Esophagus muscularis mucosa (tissue), 4 donors: ENCODE measurements at places on chromosomes 5 and 9. TPM values are rescaled to one million over a fixed set of nuclear protein-coding genes. Genes with fewer than 3 reads are reported as not detected.
A peak's percentile ranks its signal among the peaks of the same experiment; 100 is the strongest.

OR1Q1 gene
- not detected for total RNA-seq

PLAC8L1 gene
- total RNA-seq, result not detected

ANKRD18B gene
- total RNA-seq, result not detected

MELK gene
- total RNA-seq, result 0.13 TPM

HIGD2A gene
- total RNA-seq, result 120 TPM

CHMP5 gene
- total RNA-seq, result 77.2 TPM

TRPM6 gene
- 1.8 TPM for total RNA-seq

NRG2 gene
- 5.0 TPM for total RNA-seq

SLC6A7 gene
- not detected for total RNA-seq

PRRX2 gene
- total RNA-seq, result 1.7 TPM

DNA sequence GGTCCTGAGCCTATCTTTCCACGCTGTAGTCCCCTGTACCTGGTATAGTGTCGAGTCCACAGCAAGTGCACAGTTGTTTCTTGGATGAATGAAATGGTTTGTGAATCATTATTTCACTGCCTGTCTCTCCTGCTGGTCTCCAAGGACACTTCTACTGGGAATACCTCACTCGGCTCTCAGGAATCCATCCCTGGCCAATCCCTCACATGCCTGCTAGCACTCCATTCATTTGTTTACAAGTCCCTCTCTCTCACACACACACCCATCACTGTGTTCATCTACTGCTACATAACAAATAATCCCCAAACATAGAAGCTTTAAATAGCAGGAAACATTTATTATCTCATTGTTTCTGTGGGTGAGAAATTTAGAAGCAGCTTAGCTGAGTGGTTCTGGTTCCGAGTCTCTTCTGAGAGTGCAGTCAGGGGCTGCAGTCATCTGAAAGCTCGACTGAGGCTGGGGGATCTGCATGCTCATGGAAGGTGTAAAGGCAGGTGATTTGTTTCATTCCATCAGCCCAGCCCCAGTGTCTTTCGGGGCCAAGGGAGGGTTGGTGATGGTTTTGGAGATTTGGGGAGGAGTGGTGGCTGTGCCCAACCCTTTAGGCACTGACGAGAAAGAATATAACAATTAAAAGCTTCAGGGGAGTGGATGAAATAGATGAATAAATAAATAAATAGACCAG, 132.7 kb upstream of the IER5L start:
- no peak overlapping the region for H3K4me3 ChIP-seq
- H3K36me3 ChIP-seq, result no peaks in the 10 kb centered on the region
- H3K4me1 ChIP-seq, result peaks cover under 1% of the 10 kb centered on the region

- H3K4me3 ChIP-seq, result no peak overlapping the region
- no peaks in the 10 kb centered on the region for H3K36me3 ChIP-seq
- no peak overlapping the region for H3K27ac ChIP-seq
- DNase-seq, result no peak
- H3K27me3 ChIP-seq, result no peaks in the 10 kb centered on the region
These were observed 16.1 kb downstream of the AHRR start for GRCh38 chr5:337563-338130.

DNA sequence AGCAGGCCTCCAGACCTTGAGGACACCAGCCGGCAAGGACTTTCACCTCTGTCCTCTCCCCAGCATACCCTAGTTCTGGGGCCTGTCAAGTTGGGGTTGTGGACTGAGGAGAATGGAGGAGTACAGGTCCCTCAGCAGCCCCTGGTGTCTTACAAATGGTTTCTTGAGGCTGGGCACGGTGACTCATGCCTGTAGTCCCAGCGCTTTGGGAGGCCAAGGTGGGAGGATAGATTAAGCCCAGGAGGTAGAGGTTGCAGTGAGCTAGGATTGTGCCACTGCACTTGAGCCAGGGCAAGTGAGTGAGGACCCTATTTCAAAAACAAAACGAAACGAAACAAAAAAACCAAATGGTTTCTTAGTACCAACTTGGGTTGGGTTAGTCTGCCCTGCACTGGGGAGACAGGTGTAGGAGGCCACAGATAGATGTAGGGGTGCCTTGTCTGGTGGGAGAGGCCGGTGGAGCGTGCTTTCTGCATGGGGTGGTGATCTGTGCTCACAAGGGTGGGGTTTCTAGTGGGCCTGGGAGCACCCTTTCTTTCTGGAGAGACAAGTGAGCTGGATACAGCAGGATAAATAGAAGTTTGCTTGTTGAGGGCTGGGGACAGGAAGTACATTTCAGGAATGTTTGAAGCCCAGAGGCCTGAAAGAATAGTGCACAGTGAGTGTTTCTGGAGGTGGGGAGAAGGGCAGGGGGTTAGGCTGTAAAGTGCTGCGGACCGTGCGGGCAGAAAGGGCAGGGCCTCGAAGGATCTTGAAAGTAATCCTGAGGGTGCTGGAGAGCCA, 37.7 kb upstream of the PSD2 start:
- peaks cover 12% of the 10 kb centered on the region for H3K4me1 ChIP-seq
- no peaks in the 10 kb centered on the region for H3K36me3 ChIP-seq
- H3K4me3 ChIP-seq, result no peak overlapping the region
- peaks cover 30% of the 10 kb centered on the region for H3K27me3 ChIP-seq

GRCh38 chr5:158014372-158014771, 155.4 kb upstream of the CLINT1 start:
- peaks cover 13% of the 10 kb centered on the region for H3K4me1 ChIP-seq
- H3K36me3 ChIP-seq, result no peaks in the 10 kb centered on the region
- no peak for DNase-seq
- no peak overlapping the region for H3K27ac ChIP-seq
- H3K27me3 ChIP-seq, result no peaks in the 10 kb centered on the region
- no peak overlapping the region for H3K4me3 ChIP-seq

- H3K36me3 ChIP-seq, result peaks cover 64% of the 10 kb centered on the region
- H3K27ac ChIP-seq, result no peak overlapping the region
- DNase-seq, result no peak
- peaks cover 17% of the 10 kb centered on the region for H3K4me1 ChIP-seq
- no peak overlapping the region for H3K4me3 ChIP-seq
- no peaks in the 10 kb centered on the region for H3K27me3 ChIP-seq
These were observed 19.6 kb downstream of the ARHGEF37 start for GRCh38 chr5:149600932-149601331.

- no peak overlapping the region for H3K4me3 ChIP-seq
- DNase-seq, result no peak
- no peaks in the 10 kb centered on the region for H3K27me3 ChIP-seq
- peaks cover 9% of the 10 kb centered on the region for H3K36me3 ChIP-seq
These were observed 29.7 kb downstream of the PWWP2A start for GRCh38 chr5:160089531-160089930.

DNA sequence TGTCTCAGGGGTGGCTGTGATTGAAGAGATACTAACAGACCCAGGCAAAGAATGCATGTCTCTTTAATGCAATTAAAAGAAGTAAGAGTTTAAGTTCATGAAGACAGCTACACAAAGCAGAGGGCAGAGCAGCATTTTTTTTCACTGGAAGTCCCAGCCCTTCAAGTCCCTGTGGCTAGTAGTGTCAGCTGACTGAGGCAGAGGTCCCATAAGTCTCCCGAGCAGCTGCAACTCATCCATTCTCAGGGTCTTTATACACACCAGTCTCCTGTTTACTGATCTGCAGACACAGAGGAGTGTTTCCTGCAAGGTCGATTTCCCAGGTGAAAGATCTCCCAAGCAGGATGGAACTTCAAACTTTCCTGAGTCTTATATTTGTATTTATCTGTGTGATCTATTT, 169.4 kb upstream of the GLRA1 start:
- H3K36me3 ChIP-seq, result no peaks in the 10 kb centered on the region
- H3K4me3 ChIP-seq, result no peak overlapping the region
- no peaks in the 10 kb centered on the region for H3K27me3 ChIP-seq

DNA sequence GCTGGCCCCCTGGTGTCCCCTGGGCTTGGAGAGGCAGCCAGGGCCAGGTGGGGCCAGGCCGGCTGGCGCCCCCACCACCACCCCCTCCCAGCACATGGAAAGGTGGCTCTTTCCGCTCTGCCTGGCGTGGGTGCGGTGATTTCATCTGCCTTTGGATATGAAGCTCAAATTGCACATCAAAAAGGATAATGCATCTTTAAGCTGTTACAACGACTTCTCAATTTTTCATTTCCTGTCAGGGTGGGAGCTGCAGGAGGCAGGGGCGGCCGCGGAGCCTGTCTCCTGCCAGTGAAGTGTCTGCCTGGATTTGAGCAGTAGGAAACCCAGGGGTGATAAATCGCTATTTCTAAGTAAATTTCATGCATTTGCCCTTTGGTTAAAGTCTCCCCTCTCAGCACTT, 169.2 kb upstream of the MVB12B start:
- no peak overlapping the region for H3K4me3 ChIP-seq
- no peak for DNase-seq
- H3K27ac ChIP-seq, result no peak overlapping the region
- no peaks in the 10 kb centered on the region for H3K36me3 ChIP-seq

DNA sequence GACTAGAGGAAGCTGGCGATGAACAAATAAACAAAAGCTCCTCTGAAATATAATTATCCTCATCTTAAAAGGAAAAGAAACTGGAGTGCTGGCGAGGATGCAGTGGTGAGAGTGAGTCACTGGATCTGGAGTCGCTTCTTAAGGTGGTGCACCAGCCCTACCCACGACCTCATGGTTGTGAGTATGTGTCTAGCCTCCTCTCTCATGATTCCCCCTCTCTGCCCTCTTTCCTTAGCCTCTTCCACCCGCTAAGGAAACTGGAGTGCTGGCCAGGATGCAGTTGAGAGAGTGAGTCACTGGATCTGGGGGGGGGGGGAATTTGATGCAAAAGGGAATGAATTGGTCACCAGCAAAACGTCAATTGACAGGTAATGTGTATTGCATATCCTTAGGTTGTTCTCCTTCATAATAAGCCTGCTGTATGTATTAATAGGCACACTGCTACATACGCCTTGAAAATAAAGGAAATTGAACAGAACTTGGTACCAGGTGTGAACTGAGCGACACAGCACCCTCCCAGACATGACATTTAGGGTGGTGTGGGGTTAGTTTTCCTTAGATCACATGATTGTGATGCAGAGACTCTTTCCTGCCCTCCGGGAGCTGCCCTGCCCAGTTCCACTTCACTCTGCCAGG, 36.3 kb upstream of the EBF1 start:
- no peak overlapping the region for H3K4me3 ChIP-seq
- no peaks in the 10 kb centered on the region for H3K4me1 ChIP-seq
- no peaks in the 10 kb centered on the region for H3K36me3 ChIP-seq
- no peak overlapping the region for H3K27ac ChIP-seq

GRCh38 chr5:80097451-80097850, 62.3 kb downstream of the THBS4 start:
- H3K36me3 ChIP-seq, result no peaks in the 10 kb centered on the region
- H3K4me3 ChIP-seq, result no peak overlapping the region
- H3K4me1 ChIP-seq, result no peaks in the 10 kb centered on the region
- DNase-seq, result no peak
- H3K27me3 ChIP-seq, result no peaks in the 10 kb centered on the region
- no peak overlapping the region for H3K27ac ChIP-seq

GRCh38 chr5:141753971-141754713, 72.1 kb upstream of the ARAP3 start:
- H3K4me1 ChIP-seq, result peaks cover 6% of the 10 kb centered on the region
- no peaks in the 10 kb centered on the region for H3K36me3 ChIP-seq
- no peak overlapping the region for H3K27ac ChIP-seq
- H3K27me3 ChIP-seq, result peaks cover 18% of the 10 kb centered on the region
- H3K4me3 ChIP-seq, result no peak overlapping the region

DNA sequence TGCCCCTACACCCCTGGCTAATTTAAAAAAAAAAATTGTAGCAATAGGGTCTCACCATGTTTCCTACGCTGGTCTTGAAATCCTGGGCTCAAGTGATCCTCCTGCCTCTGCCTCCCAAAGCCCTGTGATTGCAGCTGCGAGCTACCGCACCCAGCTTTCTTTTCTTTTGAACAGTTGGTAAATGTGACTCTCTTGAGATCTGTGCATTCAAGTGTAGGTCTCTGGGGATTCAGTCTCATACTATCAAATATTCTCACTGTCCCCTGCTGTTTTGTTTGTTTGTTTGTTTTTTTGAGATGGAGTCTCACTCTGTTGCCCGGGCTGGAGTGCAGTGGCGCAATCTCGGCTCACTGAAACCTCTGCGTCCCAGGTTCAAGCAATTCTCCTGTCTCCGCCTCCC, 42.3 kb upstream of the CXXC5 start:
- H3K27me3 ChIP-seq, result no peaks in the 10 kb centered on the region
- peaks cover 30% of the 10 kb centered on the region for H3K36me3 ChIP-seq
- no peak overlapping the region for H3K4me3 ChIP-seq
- H3K4me1 ChIP-seq, result peaks cover 9% of the 10 kb centered on the region

- no peak for DNase-seq
- H3K4me3 ChIP-seq, result no peak overlapping the region
- no peak overlapping the region for H3K27ac ChIP-seq
- peaks cover 5% of the 10 kb centered on the region for H3K4me1 ChIP-seq
- no peaks in the 10 kb centered on the region for H3K36me3 ChIP-seq
These were observed 267.5 kb downstream of the ENC1 start for GRCh38 chr5:74373076-74373475.

- DNase-seq, result no peak
- H3K27ac ChIP-seq, result peak within 1 kb of the TSS; percentile 98
- no peaks in the 10 kb centered on the region for H3K36me3 ChIP-seq
- peaks cover 8% of the 10 kb centered on the region for H3K4me1 ChIP-seq
- no peaks in the 10 kb centered on the region for H3K27me3 ChIP-seq
These were observed at the start of gene FER for GRCh38 chr5:108747774-108748400. FER (plus strand) TSS chr5:108747897; CDS start chr5:108798183, 50,286 bp downstream.

DNA sequence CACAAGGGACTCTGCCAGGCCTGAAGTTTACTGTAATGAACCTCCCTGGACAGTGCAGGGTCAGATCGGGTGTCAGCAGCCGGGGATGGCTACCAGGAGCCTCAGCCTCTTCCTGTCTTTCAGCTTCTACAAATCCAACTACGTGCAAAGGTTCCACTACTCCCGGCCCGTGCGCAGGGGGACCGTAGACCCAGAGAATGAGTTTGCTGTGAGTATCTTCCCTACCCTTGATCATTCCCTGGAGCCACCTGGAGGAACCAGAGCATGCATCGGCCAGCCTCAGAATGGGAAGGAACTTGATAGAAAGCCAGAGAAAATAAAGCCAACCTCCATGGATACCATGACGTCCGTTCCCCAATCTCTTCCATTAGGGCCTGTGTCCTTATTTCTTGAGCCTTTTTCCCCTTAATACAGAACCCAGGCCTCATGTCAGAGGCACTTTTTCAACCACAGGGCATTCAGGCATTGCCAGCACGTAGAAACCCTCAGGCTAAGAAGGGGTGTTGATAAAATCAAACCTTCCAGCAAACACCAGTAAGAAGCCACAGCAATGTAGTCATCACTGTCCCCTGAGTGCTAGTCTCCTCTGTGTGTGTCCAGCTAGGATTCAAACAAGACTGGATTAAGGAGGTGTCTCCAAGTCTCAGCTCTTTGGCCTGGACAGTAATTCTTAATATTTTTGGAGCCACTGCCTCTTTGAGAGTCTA, 49.0 kb upstream of the FOXI1 start:
- DNase-seq, result no peak
- no peak overlapping the region for H3K4me3 ChIP-seq
- no peaks in the 10 kb centered on the region for H3K4me1 ChIP-seq
- H3K27ac ChIP-seq, result no peak overlapping the region
- H3K27me3 ChIP-seq, result no peaks in the 10 kb centered on the region

GRCh38 chr5:91359962-91360609, 23.0 kb downstream of the ARRDC3 start:
- no peak overlapping the region for H3K27ac ChIP-seq
- H3K27me3 ChIP-seq, result no peaks in the 10 kb centered on the region
- H3K4me3 ChIP-seq, result no peak overlapping the region
- DNase-seq, result peak; percentile 31

GRCh38 chr9:2838371-2839000, 5.4 kb downstream of the PUM3 start:
- DNase-seq, result no peak
- H3K27ac ChIP-seq, result peak overlapping the region; percentile 41
- peaks cover 62% of the 10 kb centered on the region for H3K4me1 ChIP-seq
- H3K36me3 ChIP-seq, result peaks cover 9% of the 10 kb centered on the region

GRCh38 chr5:153429761-153430380, 60.6 kb upstream of the GRIA1 start:
- H3K27ac ChIP-seq, result no peak overlapping the region
- DNase-seq, result no peak
- H3K4me1 ChIP-seq, result no peaks in the 10 kb centered on the region
